Thoracic aorta endothelial cell (primary cell): ENCODE measurements at places on chromosomes 11 and 22. TPM values are rescaled to one million over a fixed set of nuclear protein-coding genes. Genes with fewer than 3 reads are reported as not detected.

Gene RDX
- total RNA-seq = 245 and 247 TPM in 2 replicates

Gene VWA5A
- total RNA-seq = 14.9 and 18.2 TPM in 2 replicates

Gene MAP4K2
- 42.2 and 66.5 TPM in 2 replicates for total RNA-seq

Gene OR4A16
- not detected in 2 replicates for total RNA-seq

Gene SLC22A8
- not detected in 2 replicates for total RNA-seq

Gene NLRP6
- total RNA-seq = not detected in 2 replicates

Gene CABP4
- total RNA-seq = 0.65 and 1.1 TPM in 2 replicates

Gene SCGB1A1
- not detected in 2 replicates for total RNA-seq

Gene KCNQ1
- under 0.01 and 0.14 TPM in 2 replicates for total RNA-seq

Gene CECR2
- total RNA-seq = 0.72 and 4.4 TPM in 2 replicates
